Activated CD4-positive, alpha-beta T cell treated with anti-CD3 and anti-CD28 coated beads, Interleukin-10, Interleukin-2, amounts not matched to agents 100 ng/mL and 50 ng/mL, durations not matched to agents 16 hours and 8 hours (primary cell): ENCODE measurements at places on chromosomes 3 and 15.

GRCh38 chr3:133377396-133377795, 22.5 kb upstream of the BFSP2 start:
- DNase-seq = peak; percentile 26

GRCh38 chr15:64122936-64123351, 27.2 kb downstream of the SNX1 start:
- DNase-seq = no peak

GRCh38 chr3:188241072-188241471, 87.1 kb downstream of the LPP start:
- no peak for DNase-seq

GRCh38 chr3:122535964-122536631, 21.4 kb upstream of the KPNA1 start:
- no peak for DNase-seq

- DNase-seq = no peak
These were observed 21.3 kb downstream of the CHD2 start for GRCh38 chr15:92921215-92922131.

- peak; percentile 82 for DNase-seq
These were observed 33.0 kb downstream of the NME9 start for GRCh38 chr3:138296639-138297038.

- DNase-seq = no peak
These were observed 1.6 kb upstream of the SORD start for GRCh38 chr15:45021348-45021747.

DNA sequence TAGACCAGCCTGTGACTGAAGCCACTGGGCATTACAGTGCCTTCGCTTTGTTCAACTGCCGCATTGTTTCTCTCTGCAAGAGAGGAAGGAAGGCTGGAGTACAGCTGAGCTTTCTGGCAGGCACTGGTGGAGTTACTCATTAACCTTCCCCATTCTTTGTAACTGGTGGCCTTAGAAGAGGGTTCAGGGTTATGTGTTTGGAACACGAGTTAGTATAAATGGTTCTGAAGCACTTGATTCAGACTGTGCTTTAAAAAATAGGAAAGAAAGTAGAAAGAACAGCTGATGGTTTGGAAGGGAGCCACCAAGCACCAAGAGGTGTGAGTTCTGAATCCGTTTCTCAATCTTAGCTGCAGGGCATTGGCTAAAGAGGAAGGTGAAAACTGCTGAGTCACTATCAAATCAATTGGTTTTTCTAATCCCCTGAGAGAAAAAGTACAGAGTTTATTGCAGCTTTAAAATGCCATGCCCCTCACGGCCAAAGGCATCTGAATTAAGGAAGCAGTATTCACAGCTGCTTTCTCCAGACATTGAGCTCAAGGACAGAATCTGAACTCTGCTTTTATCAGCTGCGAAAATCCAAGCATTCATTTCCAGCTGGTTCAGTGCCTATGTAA, 3.6 kb downstream of the HGD start:
- peak; percentile 3 for DNase-seq

- DNase-seq = no peak
These were observed 62.2 kb downstream of the DNAJB8 start for GRCh38 chr3:128404276-128405068.

GRCh38 chr3:167437428-167438139, 36.3 kb downstream of the SERPINI2 start:
- no peak for DNase-seq

DNA sequence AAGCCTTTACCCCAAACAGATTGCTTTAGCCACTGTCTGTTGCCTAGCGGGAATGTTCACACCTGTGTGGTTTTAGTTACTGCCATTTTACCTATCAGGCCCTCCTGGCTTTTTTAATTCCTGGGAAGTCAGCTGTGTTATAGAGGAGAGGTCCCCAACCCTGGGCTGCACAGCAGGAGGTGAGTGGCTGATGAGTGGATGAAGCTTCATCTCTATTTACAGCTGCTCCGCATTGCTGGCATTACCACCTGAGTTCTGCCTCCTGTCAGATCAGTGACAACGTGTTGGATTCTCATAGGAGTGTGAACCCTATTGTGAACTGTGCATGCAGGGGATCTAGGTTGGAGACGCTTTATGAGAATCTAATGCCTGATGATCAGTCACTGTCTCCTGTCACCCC, 127.0 kb downstream of the MBNL1 start:
- no peak for DNase-seq

- DNase-seq = no peak
These were observed 60.3 kb downstream of the SPG11 start for GRCh38 chr15:44603126-44603525.

- no peak for DNase-seq
These were observed 283.1 kb downstream of the NEK10 start for GRCh38 chr3:27085829-27086730.

GRCh38 chr3:6416049-6416661, 444.8 kb upstream of the GRM7 start:
- DNase-seq = no peak

DNA sequence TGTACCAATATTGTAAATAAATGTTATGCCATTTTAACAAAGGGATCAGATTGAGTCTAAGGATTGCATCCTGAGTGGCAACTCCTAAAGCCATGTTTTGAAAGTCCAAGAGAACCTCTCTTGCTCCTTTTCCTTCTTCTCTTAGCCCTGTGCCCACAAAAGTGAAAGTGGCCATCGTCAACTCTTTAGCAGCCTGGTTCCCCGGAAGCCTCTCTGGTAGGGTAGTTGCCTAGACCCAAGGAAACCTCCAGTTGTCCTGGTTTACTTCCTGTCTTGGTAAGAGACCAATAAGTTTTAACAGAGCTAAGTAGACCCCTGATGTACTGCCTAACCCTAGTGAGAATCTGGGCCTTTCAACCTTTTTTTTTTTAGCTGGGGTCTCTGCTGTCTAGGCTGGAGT, 10.2 kb upstream of the ITPKA start:
- peak; percentile 59 for DNase-seq

DNA sequence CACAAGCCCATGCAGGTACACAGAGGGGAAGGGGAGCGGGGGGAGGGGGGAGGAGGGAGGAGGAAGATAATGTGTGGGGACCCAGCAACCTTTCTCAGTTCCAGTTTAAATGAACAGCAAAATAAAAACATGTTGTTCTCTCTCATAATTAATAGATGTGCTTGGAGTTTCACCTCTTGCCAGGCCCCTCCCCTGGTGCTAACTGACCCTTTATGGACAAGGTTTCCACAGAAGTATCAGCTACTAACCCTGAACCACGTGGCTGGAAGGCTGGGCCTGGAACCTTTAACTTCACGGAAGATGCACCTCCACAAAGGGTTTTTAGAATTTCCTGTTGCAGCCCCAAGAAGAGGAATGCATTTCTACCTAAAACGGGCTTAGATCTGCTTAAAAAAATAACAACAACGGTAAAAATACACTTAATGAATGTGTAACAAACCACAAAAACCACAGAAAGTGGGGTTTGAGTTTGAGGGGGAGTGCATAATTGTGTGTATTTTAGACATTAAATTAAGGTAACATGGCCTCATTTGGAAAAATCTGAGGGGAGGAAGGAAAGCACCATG, 14.8 kb upstream of the SMAD3 start:
- DNase-seq = peak; percentile 47

- no peak for DNase-seq
These were observed 12.1 kb downstream of the PLCL2 start for GRCh38 chr3:16896820-16897219.

- DNase-seq = peak; percentile 33
These were observed 3.6 kb upstream of the CLDN16 start for GRCh38 chr3:190384309-190384756.

GRCh38 chr3:151816091-151816604, 2.2 kb downstream of the AADAC start:
- no peak for DNase-seq

GRCh38 chr15:56837273-56837672, 81.2 kb upstream of the TCF12 start:
- DNase-seq = no peak

DNA sequence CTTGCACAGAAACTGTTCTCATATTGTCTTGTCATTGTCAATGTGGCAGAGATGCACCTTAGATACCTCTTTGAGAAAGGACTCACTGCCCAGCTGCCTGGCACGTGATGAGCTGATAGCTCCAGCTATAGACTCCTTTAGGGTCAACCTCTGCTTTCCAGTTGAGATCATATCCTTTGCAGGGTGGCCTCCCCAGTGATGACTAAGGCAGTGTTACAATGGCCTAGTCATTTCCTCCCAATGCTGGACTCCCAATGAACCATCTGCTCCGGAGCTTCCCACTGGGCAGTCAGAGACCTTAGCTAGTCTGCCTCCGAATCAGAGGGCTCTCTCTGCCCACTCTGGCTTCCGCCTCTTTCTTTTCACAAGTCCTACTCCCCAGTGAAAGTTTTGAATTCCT, 79.5 kb downstream of the CHRD start:
- no peak for DNase-seq

GRCh38 chr3:196620161-196620604, 19.3 kb upstream of the NRROS start:
- DNase-seq = peak; percentile 77

DNA sequence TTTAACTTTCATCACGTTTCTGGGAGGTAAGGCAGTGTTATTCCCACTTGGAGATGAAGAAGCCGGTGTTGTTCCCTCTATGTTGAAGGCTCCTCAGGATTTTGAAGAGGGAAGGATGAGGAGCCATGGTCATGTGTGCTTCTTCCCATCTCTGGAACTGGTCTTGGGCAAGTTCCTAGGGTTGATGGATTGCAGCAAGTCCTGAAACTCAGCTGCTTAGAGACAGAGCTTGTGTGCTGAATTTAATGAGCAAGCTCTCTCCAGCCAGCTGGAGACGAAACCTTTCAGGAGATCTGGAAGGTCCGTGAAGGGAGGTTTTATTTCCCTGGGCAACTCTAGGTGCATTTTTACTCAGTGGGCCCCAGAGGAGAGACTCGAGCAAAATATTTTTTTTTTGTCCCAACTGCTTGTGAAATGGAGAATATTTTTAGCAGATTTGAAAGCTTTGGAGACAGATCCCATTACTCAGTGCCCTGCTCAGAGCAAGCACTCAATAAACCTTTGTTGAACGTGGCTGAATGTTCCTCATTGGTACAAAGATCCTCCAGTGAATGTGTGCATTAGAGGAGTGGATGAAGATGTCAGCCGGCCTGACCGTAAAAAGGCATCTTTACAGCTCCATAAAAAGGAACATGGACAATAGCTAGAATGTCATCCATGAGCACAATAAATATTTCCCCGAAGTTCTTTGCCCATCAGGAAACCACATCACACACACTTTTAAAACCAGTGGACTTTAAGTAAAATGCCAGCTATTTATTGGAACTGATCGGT, 55.6 kb upstream of the RGMA start:
- no peak for DNase-seq

GRCh38 chr3:14466179-14466903, 63.9 kb downstream of the SLC6A6 start:
- no peak for DNase-seq

GRCh38 chr15:99702895-99703602, 30.2 kb downstream of the LYSMD4 start:
- DNase-seq = no peak

DNA sequence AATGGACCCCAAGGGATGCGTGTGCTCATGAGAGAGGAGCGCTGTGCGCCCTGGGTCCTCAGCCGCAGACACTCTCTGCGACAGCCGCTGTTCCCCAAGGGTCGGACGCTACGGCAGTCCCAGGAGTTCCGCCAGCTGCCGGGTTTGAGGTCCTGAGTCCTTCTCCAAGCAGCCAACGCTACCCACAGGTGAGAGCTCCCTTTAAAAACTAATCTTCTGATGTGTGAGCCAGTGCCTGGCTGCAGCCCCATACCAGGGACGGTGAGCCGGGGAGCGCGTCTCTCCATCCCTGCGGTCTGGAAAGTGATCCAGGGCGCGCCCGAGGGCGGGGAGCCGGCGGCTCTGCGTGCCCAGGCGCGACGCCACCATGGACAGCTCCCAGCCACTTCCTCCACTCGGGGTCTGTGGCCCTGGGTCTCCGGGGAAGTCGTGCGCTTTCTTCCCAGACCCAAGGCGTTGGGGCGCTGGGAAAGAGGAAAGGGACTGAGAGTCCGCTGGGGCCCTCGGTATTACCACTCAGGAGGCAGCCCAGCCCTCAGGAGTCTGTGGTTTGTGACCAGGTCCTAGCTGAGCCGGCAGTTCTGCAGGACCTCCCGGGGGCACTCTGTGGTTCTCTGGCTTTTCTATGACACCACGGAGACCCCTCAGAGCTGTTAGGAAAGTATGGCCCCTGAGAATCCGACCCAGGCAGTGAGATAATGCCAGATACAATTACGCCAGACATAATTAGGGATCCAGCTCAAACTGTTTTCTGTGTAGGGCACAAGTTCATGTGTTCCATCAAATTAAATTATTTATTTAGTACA, 1.4 kb downstream of the CEMIP start:
- DNase-seq = peak; percentile 16

- no peak for DNase-seq
These were observed 161.0 kb upstream of the ADAMTS9 start for GRCh38 chr3:64848822-64849221.

- no peak for DNase-seq
These were observed 246.9 kb downstream of the GOLGA6L6 start for GRCh38 chr15:20294651-20295237.

GRCh38 chr3:196192036-196192523, 19.1 kb downstream of the ZDHHC19 start:
- DNase-seq = peak; percentile 78

DNA sequence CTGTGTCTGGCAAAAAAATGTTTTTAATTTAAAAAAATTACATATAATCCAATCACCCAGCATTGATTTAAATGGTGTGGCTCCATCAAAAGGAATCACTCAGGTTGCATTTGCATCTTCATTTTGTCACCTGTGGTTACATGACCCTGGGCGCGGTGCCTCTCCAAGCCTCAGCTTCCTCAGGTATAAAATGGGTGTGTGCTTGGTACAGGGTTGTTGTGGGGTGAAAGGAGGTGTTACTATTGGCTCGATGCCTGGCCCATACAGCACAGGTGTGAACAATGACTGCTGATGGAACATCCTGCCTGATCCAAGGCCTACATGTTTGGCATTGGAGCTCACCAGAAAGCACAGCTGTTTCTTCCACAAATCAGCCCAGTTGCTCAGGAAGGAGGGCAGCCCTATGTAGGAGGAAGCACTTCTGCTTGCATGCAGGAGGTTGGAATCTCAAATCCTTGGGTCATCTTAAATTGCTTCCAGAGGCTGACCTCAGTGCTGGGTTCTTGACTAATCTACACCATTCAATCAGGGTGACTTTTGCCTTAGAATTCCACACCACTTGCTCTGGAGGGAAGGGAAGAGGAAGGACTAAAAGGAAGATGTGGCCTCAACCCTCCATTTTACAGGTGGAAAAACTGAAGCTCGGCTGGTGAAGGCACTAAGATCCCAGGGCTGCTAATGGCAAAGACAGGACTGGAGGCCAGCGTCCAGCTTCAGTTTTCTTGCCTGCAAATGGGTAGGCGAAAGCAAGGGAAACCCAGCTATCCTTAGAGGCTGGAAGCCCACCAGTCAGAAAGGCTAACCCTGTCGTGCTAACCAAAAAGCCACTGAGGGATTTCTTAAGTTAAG, 31.7 kb downstream of the BHLHE40 start:
- no peak for DNase-seq

DNA sequence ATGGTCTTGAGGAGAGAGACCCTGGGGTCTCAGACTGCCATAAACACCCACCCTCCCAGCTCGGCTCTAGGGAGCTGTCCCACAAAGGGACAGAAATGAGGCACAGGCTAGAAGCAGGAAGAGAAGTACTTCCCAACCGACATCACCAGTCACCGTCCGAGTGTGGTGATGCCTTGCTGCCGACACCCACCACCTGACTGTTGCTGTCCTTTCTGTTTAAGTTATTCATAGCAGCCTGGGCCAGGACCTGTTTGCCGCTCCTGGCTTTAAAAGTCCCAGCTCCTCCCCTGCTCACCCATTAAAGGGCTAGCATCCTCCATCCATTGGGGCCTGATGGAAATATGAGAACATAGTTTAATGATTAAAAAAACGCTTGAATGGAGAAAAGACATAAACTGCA, 13.2 kb upstream of the SPG11 start:
- DNase-seq = peak; percentile 44

GRCh38 chr3:33061782-33062181, 35.2 kb downstream of the GLB1 start:
- DNase-seq = peak; percentile 91
